ENCODE measurements at places on chromosomes 3 and 15. TPM values are rescaled to one million over a fixed set of nuclear protein-coding genes. Genes with fewer than 3 reads are reported as not detected.

BNC1 gene
- not detected for total RNA-seq

CLDN18 gene
- not detected for total RNA-seq

PRC1 gene
- 33.0 TPM for total RNA-seq

FBXL2 gene
- 82.8 TPM for total RNA-seq

ZPLD1 gene
- total RNA-seq = 0.46 TPM

KLF13 gene
- total RNA-seq = 32.1 TPM

TIMP4 gene
- total RNA-seq = 11.1 TPM

CALML4 gene
- 3.5 TPM for total RNA-seq

GPR62 gene
- total RNA-seq = 0.46 TPM

PRKAR2A gene
- 38.8 TPM for total RNA-seq

ATP13A4 gene
- total RNA-seq = 30.7 TPM

HHLA2 gene
- not detected for total RNA-seq

ANKUB1 gene
- 4.2 TPM for total RNA-seq

MYL3 gene
- total RNA-seq = 1.2 TPM

KCNH8 gene
- 18.0 TPM for total RNA-seq

CHAC1 gene
- 6.2 TPM for total RNA-seq

MON1A gene
- 14.3 TPM for total RNA-seq

HTR3E gene
- total RNA-seq = not detected

PCOLCE2 gene
- total RNA-seq = 13.6 TPM
